ENCODE measurements at places on chromosomes 12 and 14. TPM values are rescaled to one million over a fixed set of nuclear protein-coding genes. Genes with fewer than 3 reads are reported as not detected.

DNA sequence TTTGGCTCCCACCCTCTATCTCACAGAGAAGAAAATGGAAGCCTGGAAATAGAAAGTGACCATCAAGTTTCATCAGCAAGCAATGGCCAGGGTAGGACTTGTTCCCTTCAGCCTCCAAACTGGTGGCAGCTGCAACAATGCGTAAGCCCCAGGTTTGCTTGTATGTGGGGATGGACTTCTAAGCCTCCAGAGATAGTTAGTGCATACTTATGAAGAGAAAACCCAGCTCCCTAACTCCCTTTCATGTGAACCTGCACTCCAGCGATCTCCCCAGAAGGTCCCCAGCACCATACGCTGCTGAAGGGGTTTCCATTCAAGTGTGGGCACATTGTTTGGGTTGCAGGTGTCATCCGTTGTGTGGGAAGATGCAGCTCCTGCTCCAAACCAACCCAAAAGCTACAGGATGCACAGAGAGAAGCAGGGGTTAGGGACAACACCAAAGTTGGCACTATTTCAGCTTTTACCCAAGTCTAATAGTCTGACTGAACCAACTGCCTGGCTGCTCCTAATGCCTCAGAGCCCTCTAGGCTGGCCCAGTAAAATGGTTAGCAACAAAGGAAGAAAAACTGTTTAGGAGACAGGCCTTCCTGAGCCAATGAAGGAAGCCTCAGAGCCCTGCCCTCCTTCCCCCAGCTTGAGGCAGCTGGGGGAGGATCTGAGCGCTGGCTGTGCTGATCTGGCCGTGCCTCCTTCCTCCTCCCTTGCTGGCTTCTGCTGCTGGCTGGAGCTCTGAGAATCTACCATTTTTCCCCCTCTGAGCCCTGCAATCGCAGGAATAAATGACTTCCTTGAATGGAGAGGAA lies 12.3 kb downstream of the ZFP36L1 start:
- no peak overlapping the region for H3K4me3 ChIP-seq
- H3K36me3 ChIP-seq = no peaks in the 10 kb centered on the region
- H3K4me1 ChIP-seq = no peaks in the 10 kb centered on the region
- no peak for DNase-seq
- no peaks in the 10 kb centered on the region for H3K27me3 ChIP-seq
- peak overlapping the region; percentile 61 for H3K27ac ChIP-seq

- H3K4me1 ChIP-seq = no peaks in the 10 kb centered on the region
These were observed 240.1 kb upstream of the SRRM4 start for GRCh38 chr12:118741194-118741593.

- no peak for DNase-seq
- H3K4me1 ChIP-seq = no peaks in the 10 kb centered on the region
- no peak overlapping the region for H3K27ac ChIP-seq
- H3K27me3 ChIP-seq = no peaks in the 10 kb centered on the region
- no peaks in the 10 kb centered on the region for H3K36me3 ChIP-seq
- no peak overlapping the region for H3K4me3 ChIP-seq
These were observed 388.1 kb upstream of the PRICKLE1 start for GRCh38 chr12:42977451-42978230.

- H3K27ac ChIP-seq = no peak overlapping the region
- H3K36me3 ChIP-seq = peaks cover 15% of the 10 kb centered on the region
- H3K27me3 ChIP-seq = no peaks in the 10 kb centered on the region
- peaks cover 23% of the 10 kb centered on the region for H3K4me1 ChIP-seq
- H3K4me3 ChIP-seq = no peak overlapping the region
These were observed 92.0 kb downstream of the NCOR2 start for GRCh38 chr12:124475295-124476010.

DNA sequence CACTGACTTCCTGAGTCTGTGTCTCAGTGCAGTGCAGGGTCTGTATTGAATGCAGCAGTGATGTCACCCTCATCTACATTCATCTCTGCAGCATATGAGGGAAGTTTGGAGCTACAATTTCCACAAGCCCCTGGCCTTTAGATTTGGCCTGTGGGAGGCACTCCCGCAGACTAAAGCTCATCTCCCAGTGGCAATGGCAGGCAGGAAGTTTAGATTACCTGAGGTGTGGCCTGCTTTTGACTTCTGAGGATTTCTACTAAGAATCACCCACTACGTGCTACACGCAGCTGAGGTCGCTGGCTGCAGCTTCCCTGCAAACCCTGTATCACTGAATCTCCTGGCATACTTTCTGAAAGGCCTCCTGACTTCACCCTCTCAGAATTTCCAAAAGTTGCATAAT lies 202.2 kb upstream of the PRKD1 start:
- H3K27ac ChIP-seq = no peak overlapping the region
- no peak overlapping the region for H3K4me3 ChIP-seq
- DNase-seq = no peak
- no peaks in the 10 kb centered on the region for H3K27me3 ChIP-seq
- no peaks in the 10 kb centered on the region for H3K4me1 ChIP-seq

- H3K4me1 ChIP-seq = peaks cover 24% of the 10 kb centered on the region
- no peaks in the 10 kb centered on the region for H3K27me3 ChIP-seq
- DNase-seq = no peak
- H3K36me3 ChIP-seq = no peaks in the 10 kb centered on the region
These were observed 58.6 kb upstream of the RASSF3 start for GRCh38 chr12:64551676-64552075.

- H3K4me3 ChIP-seq = no peak overlapping the region
- H3K4me1 ChIP-seq = no peaks in the 10 kb centered on the region
- H3K27ac ChIP-seq = no peak overlapping the region
- DNase-seq = no peak
These were observed 24.6 kb downstream of the PLXNC1 start for GRCh38 chr12:94172973-94173372.

DNA sequence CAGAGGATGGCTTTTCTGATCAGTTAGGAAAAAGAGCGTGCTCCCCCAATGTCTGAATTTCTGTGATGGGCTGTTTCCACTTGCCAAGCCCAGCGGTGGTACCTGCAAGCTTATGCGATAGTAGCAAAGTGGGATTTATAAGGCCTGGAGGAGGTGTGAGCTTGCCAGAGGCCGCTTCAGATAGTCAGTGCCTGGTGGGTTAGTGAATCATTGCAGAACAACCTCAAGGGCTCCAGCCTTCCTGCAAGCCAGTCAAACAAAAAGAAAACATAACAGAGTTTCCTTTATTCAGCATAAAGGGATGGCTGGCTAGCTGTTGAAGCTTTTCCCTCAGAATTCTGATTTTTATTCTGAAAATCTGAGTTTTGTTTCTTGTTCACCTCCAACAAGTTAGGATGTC lies 7.6 kb upstream of the BMP4 start:
- no peak overlapping the region for H3K27ac ChIP-seq
- peaks cover 44% of the 10 kb centered on the region for H3K27me3 ChIP-seq
- H3K4me1 ChIP-seq = peaks cover 8% of the 10 kb centered on the region
- no peak overlapping the region for H3K4me3 ChIP-seq

DNA sequence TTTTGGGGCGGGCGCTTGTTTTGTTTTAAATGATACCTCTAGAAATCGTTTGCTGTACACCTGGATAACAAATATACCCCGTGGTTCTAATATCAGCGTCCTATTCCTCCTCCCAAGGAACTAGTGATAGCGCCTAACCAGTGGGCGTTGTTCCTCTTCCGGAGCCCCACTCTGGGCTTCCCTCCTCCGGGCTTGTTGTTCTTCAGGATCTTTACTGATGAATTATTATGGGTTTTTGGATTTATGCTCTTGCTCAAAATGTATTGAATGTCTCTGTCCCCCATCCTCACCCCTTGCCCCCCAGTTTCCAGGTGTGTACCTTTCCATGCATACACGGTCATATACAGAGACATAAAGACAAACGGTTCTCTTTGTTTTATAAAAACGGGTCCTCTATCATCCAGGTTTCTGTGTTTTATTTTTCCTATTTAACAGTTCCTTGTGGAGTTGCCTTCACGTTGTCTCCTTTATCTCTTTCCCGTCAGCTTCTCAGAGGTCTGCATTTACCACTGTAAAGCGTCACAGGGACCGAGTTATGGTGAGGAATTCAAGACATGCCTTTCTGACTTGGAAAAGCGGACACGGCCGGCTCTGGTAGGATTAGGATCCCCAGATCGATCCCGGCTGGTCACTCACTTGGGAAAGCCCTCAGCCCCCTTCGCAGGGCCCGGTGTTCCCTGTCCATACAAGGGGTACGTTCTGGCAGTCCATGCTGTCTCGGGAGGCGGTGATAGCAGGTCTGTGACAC lies 655 bp upstream of the PLEKHG3 start:
- H3K4me3 ChIP-seq = peak overlapping the region; percentile 89
- no peak for DNase-seq
- no peaks in the 10 kb centered on the region for H3K36me3 ChIP-seq
- H3K27me3 ChIP-seq = no peaks in the 10 kb centered on the region
- H3K4me1 ChIP-seq = peaks cover 71% of the 10 kb centered on the region

Gene SYT1
- total RNA-seq = 5.2 TPM

GRCh38 chr12:10212739-10213131 lies at the start of gene GABARAPL1:
TSS of gene GABARAPL1 (plus strand) at chr12:10212877. CDS start at chr12:10213130, 253 bp downstream.
- peak within 1 kb of the TSS; percentile 78 for H3K4me3 ChIP-seq
- peak; percentile 82 for DNase-seq
- H3K36me3 ChIP-seq = no peaks in the 10 kb centered on the region

DNA sequence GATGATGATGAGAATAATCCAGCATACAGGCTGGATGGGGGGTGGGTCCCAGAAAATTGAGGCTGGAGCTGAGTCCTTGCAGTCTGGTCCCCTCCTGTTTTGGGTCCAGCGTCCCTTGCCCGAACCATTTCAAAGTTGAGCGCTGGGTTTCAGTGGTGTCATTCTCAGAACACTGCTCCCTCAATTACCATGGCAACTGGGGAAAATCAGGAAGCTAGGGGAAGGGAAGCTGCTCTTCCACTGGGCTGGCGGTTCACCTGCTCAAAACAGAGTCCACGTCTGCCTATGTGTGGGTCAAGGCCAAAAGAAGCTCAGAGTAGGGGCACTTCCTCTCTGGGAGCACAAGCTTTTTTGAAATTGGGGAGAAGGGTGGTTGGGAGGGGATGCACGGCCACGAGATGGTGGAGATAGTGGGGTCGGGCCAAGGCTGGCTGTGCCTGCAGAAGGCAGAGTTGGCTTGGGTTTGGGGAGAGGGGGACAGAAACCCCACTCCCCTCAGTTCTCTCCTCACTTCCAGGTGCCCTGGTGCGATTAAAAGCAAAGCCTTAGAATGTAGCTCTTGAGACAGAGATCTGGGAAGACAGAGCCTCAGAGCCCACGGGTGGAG lies 1.7 kb upstream of the NOS1 start:
- H3K4me1 ChIP-seq = no peaks in the 10 kb centered on the region
- no peak overlapping the region for H3K27ac ChIP-seq
- H3K36me3 ChIP-seq = no peaks in the 10 kb centered on the region
- no peak overlapping the region for H3K4me3 ChIP-seq
- no peak for DNase-seq
- peaks cover 37% of the 10 kb centered on the region for H3K27me3 ChIP-seq

DNA sequence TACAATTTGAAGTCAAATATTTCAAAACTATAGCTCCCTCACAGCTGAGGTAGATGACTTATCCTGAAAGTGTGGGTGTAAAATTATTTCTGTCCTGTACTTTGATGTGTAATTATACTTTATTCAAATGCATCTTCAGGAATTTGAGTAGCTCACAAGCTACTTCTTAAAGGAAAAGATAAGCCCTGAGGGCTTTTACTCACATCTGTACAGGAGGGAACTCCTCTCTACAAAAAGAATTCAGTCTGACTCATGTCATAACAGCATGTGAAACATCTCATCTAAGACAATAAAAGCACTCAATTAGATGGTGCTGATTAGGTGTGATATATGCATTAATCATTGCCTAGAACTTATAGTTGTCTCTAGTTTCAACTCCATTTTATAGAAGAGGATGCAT lies 452.0 kb downstream of the PRKD1 start:
- no peak for DNase-seq
- no peaks in the 10 kb centered on the region for H3K4me1 ChIP-seq
- no peaks in the 10 kb centered on the region for H3K36me3 ChIP-seq
- H3K27me3 ChIP-seq = no peaks in the 10 kb centered on the region
- no peak overlapping the region for H3K4me3 ChIP-seq

DNA sequence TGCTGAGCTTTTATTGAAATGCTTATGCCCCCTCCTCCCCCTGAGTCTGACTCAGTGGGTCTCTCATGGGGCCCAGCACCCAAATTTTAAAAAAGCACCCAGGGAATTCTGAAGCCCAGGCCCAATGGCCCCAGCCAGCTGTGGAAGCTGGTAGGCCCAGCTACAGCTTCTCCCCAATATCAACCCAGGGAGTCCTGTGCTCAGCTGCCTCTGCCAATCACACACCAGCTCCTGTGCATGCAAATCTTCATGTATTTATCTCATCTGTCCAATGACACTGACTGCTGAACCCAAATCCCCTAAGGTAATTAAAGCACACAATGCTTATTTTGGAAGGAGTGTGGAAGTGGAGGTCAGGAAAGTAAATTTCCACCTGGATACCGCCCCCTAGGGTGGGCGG lies 76.3 kb downstream of the CCDC88C start:
- no peak for DNase-seq
- no peak overlapping the region for H3K4me3 ChIP-seq
- no peaks in the 10 kb centered on the region for H3K4me1 ChIP-seq
- no peaks in the 10 kb centered on the region for H3K27me3 ChIP-seq

DNA sequence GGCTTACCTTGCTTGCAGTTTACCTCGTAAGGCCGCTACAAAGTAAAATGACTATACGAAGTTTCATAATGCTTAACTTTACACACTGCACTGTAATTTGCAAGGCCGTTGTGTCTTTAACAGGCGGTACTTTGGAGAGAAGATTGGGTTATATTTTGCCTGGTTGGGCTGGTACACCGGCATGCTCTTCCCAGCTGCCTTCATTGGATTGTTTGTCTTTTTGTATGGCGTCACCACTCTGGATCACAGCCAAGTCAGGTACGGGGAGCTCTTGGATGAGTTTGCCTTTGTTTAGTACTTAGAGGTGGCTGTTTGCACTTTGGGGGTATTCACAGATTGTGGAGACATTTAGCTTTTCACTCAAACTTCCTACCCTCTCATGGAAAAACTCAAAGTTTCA lies 167.8 kb downstream of the SLC5A8 start:
- H3K4me1 ChIP-seq = no peaks in the 10 kb centered on the region
- H3K4me3 ChIP-seq = no peak overlapping the region
- no peak for DNase-seq
- H3K27me3 ChIP-seq = no peaks in the 10 kb centered on the region
- H3K36me3 ChIP-seq = no peaks in the 10 kb centered on the region

GRCh38 chr14:74610199-74610865 lies 1.7 kb downstream of the LTBP2 start:
- no peaks in the 10 kb centered on the region for H3K36me3 ChIP-seq
- no peaks in the 10 kb centered on the region for H3K27me3 ChIP-seq
- H3K27ac ChIP-seq = no peak overlapping the region

Gene KRT82
- not detected for total RNA-seq

DNA sequence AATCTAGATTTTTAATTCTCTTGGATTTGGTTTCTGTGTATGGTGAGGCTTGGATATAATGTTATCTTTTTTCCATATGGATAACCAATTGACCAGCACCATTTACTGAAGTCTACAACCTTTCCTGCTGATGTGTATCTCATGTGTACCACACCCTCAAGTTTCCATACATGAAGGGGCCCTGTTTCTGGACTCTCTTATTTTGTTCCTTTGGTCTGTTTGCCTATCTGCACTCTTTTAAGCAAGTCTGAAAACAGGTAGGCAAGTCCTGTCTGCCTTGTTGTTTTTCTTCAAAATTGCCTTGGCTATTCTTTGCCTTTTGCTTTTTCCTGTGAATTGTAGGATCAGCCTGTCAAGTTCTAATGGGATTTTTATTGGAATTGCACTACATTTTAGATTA lies 44.6 kb downstream of the MAX start:
- no peak for DNase-seq
- H3K4me1 ChIP-seq = no peaks in the 10 kb centered on the region
- H3K36me3 ChIP-seq = peaks cover 5% of the 10 kb centered on the region
- no peak overlapping the region for H3K27ac ChIP-seq
- no peaks in the 10 kb centered on the region for H3K27me3 ChIP-seq

All from tibial nerve (tissue), 4 donors.